Common myeloid progenitor, CD34-positive (primary cell): ENCODE measurements at places on chromosomes 16 and 17.

DNA sequence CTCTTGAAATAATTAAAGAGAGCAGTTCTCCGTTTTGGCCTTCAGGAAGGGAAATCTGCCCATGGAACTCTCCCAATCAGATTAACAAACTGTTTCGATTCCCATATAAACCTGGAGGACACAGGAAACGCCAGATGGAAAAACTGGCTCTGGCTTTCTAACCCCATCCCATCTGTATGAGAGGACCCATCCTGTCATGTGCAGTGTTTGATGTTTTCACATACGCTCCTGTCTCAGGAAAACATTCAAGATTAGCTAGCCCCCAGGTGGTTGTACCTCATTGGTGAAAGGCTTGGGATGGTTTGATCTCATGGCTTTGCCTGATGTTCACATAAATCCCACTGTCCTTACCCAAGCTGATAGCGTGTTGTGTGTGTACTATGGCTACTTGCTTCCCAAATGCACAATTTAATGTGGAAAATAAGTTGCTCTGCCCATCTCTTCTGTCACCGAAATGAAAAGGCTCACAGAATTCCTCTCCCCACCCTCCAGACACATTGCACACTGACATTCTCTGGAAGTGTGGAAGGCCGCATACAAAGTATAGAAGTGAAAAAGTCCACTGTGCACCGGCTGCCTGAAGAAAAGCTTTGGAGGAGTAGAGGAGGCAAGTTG lies 18.2 kb upstream of the ERN1 start:
- no peak for DNase-seq

DNA sequence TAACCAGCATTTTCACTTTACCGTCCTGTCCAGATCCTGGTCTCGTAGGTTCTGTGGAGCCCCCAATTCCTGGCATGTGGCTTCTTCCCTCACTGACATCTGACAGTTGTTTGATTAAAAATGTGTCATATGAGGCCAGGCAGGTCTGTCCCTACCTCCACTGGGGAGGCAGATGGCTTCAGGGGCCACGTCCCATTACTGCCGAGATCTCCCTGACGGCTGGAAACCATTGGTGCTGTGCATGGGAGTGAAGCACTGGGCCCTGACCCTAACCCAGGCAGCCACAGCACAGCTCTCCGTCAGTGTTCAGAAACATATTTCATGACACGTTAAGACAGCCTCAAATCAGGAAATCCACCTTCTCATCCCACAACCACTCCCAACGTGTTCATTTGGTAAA lies 77.5 kb downstream of the GNAO1 start:
- no peak for DNase-seq

GRCh38 chr17:43584666-43585102 lies 38.5 kb upstream of the ETV4 start:
- no peak for DNase-seq

DNA sequence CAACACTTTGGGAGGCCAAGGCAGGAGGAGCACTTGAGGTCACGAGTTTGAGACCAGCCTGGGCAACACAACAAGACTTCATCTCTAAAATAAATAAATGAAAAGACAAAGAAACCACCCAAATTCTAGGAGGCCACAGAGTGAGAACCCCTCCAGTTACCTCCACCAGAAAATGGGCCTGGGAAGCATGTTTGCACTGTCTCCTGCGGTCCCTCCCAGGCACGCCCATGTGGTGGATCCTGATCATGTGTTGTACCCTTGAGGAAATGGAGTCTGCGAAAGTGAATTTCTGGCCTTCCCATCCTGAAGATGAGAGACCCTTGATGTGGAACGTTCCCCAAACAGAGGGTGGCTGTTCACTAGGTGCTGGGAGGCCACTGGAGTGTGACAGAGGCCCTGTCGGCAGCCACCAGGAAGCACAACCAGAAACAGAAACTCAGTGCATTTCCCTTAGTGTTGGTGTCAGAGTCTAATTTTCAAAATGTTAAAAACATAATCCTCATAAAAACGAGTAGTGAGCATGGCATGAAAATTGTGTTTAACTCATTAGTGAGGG lies 19.2 kb upstream of the USP22 start:
- no peak for DNase-seq

- no peak for DNase-seq
Measured at GRCh38 chr16:82024883-82025282, 10.2 kb upstream of the HSD17B2 start.

DNA sequence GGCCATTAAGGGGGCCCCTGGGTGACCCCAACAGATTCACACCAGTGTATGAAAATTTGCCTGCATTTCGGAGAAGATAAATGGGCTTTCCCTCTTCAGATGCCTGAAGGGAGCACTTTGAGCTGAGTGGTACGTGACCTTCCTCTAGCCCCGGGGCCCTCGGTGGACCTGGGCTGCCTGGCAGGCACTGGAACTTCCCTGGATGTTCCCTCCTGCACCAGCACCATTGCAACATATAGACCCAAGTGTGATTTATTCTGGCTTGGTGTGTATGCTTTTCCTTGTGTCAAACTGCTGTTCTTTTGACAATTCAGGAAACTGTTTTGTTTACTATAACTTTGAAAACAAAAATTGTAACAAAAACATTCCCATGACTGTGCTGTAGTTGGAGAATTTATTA lies 93.8 kb downstream of the TNFRSF13B start:
- DNase-seq: no peak

- DNase-seq: no peak
Measured at GRCh38 chr16:78242239-78242630, 142.8 kb downstream of the WWOX start.

GRCh38 chr16:83494459-83494858 lies 313.3 kb upstream of the HSBP1 start:
- DNase-seq: no peak

GRCh38 chr17:47774331-47774730 lies 41.3 kb downstream of the TBX21 start:
- peak; percentile 7 for DNase-seq

DNA sequence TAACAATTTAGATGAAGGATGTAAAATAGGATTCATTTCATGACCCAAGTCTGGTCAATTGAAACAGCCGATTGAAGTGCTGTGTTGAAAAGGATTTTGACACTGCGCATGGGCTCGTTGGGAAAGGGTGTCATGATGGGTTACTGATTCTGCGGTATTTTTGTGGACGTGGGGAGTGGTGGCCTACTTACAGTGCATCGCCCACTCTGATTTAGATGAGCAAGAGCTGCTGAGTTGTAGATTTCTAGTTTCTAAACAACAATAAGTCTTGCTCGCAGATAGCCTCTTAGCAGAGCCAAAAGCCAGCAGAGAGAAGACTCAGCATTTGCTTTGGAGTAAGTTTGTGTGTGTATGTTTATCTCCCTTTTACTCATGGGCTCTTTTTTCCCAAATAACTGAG lies 731.0 kb downstream of the MAF start:
- no peak for DNase-seq

- no peak for DNase-seq
Measured at GRCh38 chr16:70254180-70254964, 2.6 kb upstream of the EXOSC6 start.

DNA sequence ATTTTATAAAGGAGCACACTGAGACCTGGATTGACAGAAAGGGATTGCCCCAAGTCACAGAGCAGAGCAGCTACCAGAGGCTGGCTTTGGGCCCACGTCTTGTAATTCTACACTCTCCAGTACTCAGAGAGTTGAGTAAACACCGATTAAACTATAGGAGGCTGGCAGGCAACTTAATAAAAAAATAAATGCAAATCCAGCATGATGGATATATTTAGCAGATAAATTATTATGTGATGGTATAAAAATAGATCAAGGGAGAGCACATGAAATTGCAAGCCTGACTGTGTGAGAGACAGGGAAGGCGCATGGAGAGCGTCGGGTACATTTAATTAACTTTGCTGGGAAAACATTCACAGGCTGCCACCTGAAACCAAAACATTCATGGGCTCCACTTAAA lies 87.7 kb upstream of the CCL2 start:
- no peak for DNase-seq

DNA sequence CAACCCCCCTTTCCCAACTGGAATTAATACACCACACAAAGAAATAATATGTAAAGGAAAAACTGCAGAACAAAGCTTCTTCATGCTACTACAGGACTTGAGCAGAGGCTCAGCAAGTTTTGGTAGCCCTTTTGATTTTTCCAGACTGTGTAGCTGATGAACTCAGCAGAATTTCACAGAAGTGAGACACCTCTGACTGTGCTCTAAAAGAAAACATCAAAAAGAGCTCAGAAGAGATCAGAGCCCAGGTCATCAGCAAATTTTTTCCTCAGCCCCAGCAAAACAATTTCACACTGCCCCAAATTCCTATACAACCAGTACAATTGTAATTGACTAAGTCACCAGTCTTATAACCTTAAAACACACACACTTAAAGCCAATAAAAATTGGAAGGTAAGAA lies 38.0 kb downstream of the TTC19 start:
- DNase-seq: no peak

GRCh38 chr16:67936880-67937605 lies 393 bp upstream of the PSMB10 start:
- DNase-seq: peak; percentile 95
